Brain microvascular endothelial cell (primary cell): ENCODE measurements at places on chromosomes 2 and 18.

GRCh38 chr2:214781226-214781625, 28.3 kb downstream of the BARD1 start:
- no peak for DNase-seq

GRCh38 chr2:66601624-66602023, 166.7 kb downstream of the MEIS1 start:
- no peak for DNase-seq

- no peak for DNase-seq
Measured at GRCh38 chr2:11876889-11877288, 130.5 kb downstream of the LPIN1 start.

- no peak for DNase-seq
Measured at GRCh38 chr2:101931402-101931801, 60.4 kb upstream of the IL1R2 start.

DNA sequence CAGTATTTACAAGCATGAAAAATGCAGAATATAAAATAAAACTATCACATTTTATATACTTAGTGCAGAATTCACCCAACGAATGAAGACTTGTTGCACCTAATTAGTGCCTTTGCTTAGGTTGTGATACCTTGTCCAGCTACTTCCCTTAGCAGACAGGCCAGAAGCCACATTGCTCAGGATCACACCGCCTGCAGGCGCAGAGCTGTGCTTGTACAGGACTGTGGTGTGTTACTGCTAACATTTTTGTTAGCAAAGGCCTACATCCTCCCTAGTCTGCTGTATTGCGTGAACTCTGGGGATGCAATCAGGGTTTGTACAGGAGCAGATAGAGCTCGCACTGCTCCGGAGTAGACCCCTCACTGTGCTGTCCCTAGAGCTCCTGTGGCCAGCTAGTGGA, 336.9 kb downstream of the CBLN2 start:
- no peak for DNase-seq

GRCh38 chr18:37783771-37784170, 218.2 kb upstream of the CELF4 start:
- no peak for DNase-seq

DNA sequence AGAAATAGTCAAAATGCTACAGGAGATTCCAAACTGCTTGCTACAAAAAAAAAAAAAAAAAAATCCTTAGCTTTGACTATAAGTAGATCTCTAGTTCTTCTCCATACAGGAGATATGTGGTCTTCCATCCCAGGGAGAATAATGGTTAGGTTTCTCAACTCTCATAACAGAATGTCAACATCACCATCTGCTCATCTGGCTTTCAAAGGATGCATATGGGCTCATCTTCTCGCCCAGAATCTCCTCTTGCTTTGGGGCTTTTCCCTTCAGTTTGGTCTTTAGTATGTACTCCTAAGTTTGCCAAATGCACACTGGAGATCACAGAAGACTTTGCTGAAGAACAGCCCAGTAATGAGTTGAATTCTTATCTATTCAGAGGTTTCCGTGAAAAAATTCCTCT, 240.7 kb downstream of the NRXN1 start:
- no peak for DNase-seq

- peak; percentile 31 for DNase-seq
Measured at GRCh38 chr18:34729264-34729663, 19.2 kb downstream of the DTNA start.

- no peak for DNase-seq
Measured at GRCh38 chr2:24903161-24904103, 16.6 kb downstream of the ADCY3 start.

DNA sequence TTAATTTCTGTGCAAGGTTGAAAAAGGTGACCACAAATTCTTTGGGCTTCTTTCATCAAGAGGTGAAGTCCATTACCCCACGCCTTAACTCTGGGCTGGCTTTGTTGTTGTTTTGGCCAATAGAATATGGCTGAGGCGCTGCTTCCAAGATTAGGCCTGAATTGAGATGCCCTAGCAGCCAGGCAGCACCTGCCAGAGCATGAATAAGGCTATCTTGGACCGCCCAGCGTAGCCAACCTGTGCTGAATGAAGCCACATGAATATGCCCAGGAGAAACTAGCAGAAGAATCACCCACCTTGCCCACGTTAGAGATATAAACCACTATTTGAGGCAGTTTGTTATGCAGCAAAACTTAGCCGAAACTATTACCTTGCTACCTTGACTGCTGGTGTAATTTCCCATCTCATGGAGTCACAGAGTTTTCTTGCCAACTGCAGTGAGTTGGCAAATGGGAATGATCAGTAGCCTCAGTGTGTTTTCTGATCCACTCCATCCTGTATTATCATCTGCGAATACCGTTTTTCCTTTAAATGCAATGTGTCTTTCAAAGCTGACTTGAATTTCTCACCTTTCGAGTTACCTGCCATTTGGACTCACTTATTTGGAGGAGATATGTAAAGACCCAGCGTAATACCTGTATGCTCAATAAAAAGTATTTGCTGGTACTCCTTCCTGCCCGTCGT, 679 bp downstream of the TSGA10 start:
- no peak for DNase-seq

- DNase-seq, result no peak
Measured at GRCh38 chr18:35267809-35268208, 22.2 kb downstream of the ZSCAN30 start.

GRCh38 chr2:38829971-38830370, 45.8 kb downstream of the DHX57 start:
- no peak for DNase-seq

- DNase-seq, result no peak
Measured at GRCh38 chr18:13485604-13486003, 240.8 kb downstream of the FAM210A start.
